Kidney (tissue), 22 donors: ENCODE measurements at places on chromosomes 7 and 10. TPM values are rescaled to one million over a fixed set of nuclear protein-coding genes. Genes with fewer than 3 reads are reported as not detected.

DNA sequence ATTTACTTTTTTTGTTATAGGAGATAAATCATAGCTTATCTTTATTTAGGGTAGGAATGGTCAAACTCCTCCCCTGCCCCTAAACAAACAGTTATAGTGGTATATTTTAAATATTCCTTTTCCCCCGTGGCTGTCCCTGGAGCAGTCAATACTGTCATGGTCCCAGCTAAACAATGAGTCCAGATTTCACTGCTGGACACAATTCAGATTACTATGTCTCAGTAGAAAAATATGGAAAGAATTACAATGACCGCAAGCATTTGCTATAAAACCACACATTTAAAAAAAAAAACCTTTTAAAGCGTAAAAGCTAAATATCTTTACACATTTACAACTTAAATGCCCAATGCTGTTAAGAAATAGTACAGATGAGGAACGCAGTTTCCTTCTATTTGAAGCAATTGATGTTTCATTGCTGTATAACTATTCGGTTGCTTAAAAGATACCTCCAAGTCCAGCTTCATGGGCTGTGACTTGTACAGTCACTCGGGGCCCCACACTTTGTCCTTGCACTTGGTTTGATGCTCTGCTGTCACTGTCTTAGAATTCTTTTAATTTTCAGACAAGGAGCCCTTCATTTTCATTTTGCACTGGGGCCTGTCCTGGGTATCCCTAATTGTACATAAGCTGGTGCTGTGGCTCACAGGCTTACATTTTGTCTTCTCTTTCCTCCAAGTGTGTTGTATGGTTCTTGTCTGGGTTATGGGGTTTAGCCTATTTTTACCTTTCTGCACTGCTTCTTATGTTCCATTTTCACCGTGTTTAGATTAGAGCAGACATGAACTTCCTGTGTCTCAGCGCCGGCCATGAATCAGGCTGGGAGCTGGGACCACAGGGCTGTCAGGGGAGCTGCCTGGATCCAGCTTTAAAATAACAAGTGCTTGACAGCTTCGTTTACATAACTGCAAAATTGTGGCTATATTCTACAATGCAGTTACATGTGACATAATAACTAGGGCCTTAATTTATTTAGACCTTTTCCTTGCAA lies 530.2 kb upstream of the FZD8 start:
- peak; percentile 61 for DNase-seq

KAZALD1 gene
- total RNA-seq, result 9.8 TPM

GRCh38 chr10:77531441-77532001 lies 106.1 kb downstream of the KCNMA1 start:
- peak; percentile 27 for DNase-seq

DNA sequence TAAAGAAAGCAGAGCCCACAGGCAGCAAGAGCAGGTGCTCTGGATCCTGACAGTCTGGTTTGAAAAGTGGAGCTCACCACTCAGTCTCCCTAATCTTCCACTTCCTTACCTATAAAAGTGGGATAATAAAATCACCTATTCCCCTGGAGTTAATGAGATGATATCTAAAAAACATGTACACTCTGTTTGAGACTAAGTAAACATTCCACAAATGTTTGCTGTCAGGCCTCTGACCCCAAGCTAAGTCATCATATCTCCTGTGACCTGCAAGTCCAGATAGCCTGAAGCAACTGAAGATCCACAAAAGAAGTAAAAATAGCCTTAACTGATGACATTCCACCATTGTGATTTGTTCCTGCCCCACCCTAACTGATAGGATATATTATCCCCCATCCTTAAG lies 1324.5 kb downstream of the XPNPEP1 start:
- DNase-seq, result no peak

CRHR2 gene
- total RNA-seq, result not detected

DNA sequence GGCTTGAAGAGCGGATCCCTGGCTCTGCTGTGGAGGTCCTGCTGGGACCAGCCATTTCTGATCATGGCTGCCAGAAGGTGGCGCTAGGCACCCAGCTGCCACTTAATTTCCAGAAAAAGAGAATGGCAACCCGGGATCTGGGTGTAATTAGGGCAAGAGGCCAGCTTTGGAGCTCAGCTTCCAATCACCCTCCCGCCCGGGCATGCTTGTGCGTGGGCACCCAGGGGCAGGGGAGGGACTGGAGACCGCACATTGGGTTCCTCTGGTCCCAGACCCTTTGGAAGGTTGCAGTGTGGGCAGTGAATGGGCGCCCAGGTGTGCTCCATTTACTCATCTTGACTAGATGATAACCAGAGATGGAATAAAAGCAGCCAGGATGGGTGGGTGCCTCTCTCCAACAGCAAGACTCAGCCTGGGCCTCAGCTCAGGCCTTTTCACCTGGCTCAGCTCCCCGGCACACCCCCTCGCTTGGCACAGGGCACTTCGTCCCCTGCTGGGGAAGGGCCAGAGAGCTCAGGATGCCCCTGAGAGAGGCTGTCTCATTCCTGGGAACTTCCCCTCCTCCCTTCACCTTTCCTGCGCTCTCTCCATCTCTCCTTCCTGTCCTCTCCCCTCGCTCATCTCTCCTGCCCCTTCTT lies 14.7 kb downstream of the FAM241B start:
- peak; percentile 86 for DNase-seq

GLCCI1 gene
- total RNA-seq, result 25.2 TPM

GRCh38 chr7:36961693-36962092 lies 237.4 kb upstream of the AOAH start:
- DNase-seq, result no peak

- no peak for DNase-seq
Measured at GRCh38 chr7:39451901-39452300, 114.3 kb upstream of the YAE1 start.

PLXNA4 gene
- total RNA-seq, result 3.5 TPM

GRCh38 chr7:64625114-64626082 lies 40.5 kb upstream of the ZNF107 start:
- no peak for DNase-seq

- DNase-seq, result no peak
Measured at GRCh38 chr7:85612514-85612913, 425.7 kb upstream of the SEMA3D start.

- no peak for DNase-seq
Measured at GRCh38 chr10:7491949-7492659, 81.3 kb upstream of the SFMBT2 start.
